ENCODE measurements at places on chromosomes 6 and 20. TPM values are rescaled to one million over a fixed set of nuclear protein-coding genes. Genes with fewer than 3 reads are reported as not detected.
A peak's percentile ranks its signal among the peaks of the same experiment; 100 is the strongest.

- H3K4me1 ChIP-seq = no peaks in the 10 kb centered on the region
- H3K27me3 ChIP-seq = no peaks in the 10 kb centered on the region
- H3K36me3 ChIP-seq = no peaks in the 10 kb centered on the region
- no peak overlapping the region for H3K27ac ChIP-seq
Measured at GRCh38 chr6:85405175-85405852, 44.6 kb upstream of the NT5E start.

DNA sequence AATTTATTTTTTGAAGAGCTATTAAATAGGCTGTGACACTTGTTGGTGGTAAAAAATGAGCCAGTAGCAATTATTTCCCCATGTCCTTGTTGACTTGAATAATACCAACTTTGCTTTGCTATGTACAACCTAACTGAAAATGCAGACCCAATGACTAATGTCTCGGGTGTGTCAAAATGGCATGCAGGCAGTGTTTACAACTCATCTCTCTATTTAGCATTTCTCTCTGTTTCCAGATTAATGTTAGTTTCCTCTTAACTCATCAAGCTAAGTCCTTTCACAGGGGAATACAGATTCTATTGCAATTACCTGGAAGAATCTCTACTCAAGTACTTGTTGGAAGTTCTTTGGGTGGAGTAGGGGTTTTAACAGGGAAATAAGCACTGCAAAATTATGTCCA is 504.4 kb downstream of the BCKDHB start:
- H3K36me3 ChIP-seq = no peaks in the 10 kb centered on the region
- H3K4me3 ChIP-seq = no peak overlapping the region
- H3K27ac ChIP-seq = no peak overlapping the region
- no peak for DNase-seq

DNA sequence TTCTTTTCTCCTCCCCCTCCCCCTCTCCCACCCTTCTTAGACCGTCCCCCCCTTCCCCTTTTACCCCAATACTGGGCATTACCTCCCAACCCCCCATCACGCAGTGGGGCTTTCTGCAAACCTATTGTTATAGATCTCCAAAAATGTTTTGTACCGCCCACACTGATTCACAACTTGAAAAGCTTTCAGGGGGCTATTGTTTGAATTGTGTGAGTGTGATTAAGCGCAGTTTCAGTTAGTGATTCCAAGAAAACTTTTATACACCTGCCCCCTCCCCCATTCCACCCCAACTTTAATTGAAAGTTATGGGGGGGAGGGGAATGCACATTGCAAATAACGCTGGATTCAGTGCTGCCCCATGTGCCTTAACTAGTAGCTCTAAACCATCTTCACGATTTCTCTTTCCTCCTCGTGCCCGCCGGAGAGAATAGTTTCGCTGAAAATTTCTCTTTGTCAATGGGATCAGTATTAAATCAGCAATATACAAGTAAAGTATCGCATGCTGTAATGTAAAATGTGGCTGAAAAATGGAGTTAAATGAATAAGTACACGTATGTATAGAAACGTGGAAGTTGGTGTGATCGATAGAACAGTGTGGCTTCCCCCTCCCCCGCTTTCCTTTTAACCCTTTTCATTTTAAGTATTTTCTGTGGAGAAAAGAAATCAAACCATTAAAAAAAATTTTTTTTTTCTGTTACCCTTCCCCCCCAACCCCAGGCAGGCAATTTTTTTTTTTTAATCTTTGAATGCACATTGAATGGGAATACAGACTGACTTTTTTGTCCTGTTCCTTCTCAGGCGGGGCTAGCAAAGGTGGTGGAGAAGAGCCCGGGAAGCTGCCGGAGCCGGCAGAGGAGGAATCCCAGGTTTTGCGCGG is 632 bp downstream of the LIN28B start:
- peak overlapping the region; percentile 49 for H3K27ac ChIP-seq
- no peak for DNase-seq
- no peaks in the 10 kb centered on the region for H3K4me1 ChIP-seq
- peaks cover 39% of the 10 kb centered on the region for H3K27me3 ChIP-seq
- no peak overlapping the region for H3K4me3 ChIP-seq

- no peaks in the 10 kb centered on the region for H3K4me1 ChIP-seq
- H3K27me3 ChIP-seq = no peaks in the 10 kb centered on the region
- H3K27ac ChIP-seq = no peak overlapping the region
- H3K36me3 ChIP-seq = no peaks in the 10 kb centered on the region
- no peak overlapping the region for H3K4me3 ChIP-seq
Measured at GRCh38 chr6:100035873-100036653, 42.0 kb upstream of the MCHR2 start.

DNA sequence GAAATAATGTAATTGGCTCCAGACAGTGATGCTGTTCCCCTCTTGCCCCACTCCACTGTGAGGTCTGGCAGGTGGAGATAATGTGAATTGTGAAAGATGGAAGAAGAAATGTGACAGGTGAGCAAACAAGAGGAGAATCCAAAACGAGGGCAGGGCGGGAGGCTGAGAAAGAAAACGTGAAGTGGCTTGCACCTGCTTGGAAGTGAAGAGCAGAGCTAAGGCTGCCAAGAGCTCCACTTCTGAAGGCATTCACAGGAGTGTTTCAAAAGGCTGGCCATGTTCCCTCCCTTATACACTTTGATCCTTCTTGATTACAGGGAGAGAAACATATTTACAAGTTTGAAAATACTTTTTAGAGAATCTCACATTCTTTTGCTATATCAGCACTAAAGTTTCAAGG is 359.4 kb downstream of the EPHA7 start:
- no peak for DNase-seq
- H3K36me3 ChIP-seq = no peaks in the 10 kb centered on the region
- H3K27me3 ChIP-seq = no peaks in the 10 kb centered on the region
- no peaks in the 10 kb centered on the region for H3K4me1 ChIP-seq

GRCh38 chr6:73532293-73532692 is 11.5 kb upstream of the EEF1A1 start:
- no peaks in the 10 kb centered on the region for H3K27me3 ChIP-seq
- no peaks in the 10 kb centered on the region for H3K4me1 ChIP-seq
- no peak for DNase-seq
- no peaks in the 10 kb centered on the region for H3K36me3 ChIP-seq
- no peak overlapping the region for H3K4me3 ChIP-seq
- no peak overlapping the region for H3K27ac ChIP-seq

GRCh38 chr20:20638878-20639277 is 73.6 kb downstream of the RALGAPA2 start:
- H3K4me3 ChIP-seq = no peak overlapping the region
- no peaks in the 10 kb centered on the region for H3K27me3 ChIP-seq
- DNase-seq = no peak
- no peaks in the 10 kb centered on the region for H3K4me1 ChIP-seq
- peaks cover 3% of the 10 kb centered on the region for H3K36me3 ChIP-seq

GRCh38 chr6:21507811-21508210 is 85.7 kb upstream of the SOX4 start:
- H3K27me3 ChIP-seq = no peaks in the 10 kb centered on the region
- H3K27ac ChIP-seq = no peak overlapping the region
- DNase-seq = no peak

- H3K27ac ChIP-seq = no peak overlapping the region
- no peak overlapping the region for H3K4me3 ChIP-seq
- no peaks in the 10 kb centered on the region for H3K4me1 ChIP-seq
- no peaks in the 10 kb centered on the region for H3K27me3 ChIP-seq
- no peaks in the 10 kb centered on the region for H3K36me3 ChIP-seq
Measured at GRCh38 chr6:43893073-43893472, 123.1 kb downstream of the VEGFA start.

DNA sequence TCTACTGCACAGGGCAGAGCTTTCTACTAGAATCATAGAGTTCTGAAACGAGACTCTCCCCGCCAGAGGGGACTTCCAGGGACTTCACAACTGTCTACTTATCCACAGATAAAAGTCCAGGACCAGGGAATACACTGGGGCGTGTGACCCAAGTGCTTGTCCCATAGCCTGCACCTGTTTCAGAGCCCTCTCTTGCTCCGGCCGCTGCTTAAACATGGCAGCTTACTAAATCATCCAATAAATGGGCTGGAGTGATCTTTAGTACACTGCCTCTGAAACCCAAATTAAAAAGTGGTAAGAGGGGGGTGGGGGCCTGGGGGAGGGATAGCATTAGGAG is 8.9 kb upstream of the RAB44 start:
- DNase-seq = no peak
- no peaks in the 10 kb centered on the region for H3K36me3 ChIP-seq
- peaks cover 8% of the 10 kb centered on the region for H3K4me1 ChIP-seq

DNA sequence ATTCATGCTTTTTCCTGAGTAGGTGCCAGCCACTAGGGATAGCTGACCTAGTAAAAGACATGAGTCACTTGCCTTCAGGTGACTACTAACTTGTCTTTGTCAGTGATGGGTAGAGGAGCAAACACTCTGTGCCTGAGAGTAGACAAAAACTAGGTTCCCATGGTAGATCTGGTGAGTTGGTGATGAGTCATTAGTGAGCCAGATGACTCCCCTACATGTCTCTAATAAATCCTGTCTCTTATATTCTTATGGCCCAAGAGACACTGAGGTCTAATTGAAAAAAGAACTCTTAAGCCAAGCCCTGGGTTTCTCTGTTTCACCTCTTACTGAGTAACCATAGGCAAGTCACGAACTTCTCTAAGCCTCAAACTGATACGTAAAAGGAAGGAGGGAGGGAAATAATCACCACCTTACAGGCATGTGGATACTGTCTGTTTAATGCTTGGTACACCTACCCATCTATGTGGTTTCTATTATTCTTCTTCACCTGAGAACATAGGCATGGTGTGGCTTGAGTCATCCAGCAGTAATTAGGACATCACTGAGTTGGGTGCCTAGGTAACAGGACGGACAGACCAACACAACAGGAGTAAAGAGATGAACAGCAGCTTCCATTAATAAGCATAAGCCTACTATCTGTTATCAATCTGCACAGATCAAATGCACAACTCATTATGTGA is 20.3 kb downstream of the TTPAL start:
- peaks cover 57% of the 10 kb centered on the region for H3K36me3 ChIP-seq
- H3K4me3 ChIP-seq = no peak overlapping the region
- H3K27me3 ChIP-seq = no peaks in the 10 kb centered on the region
- no peak overlapping the region for H3K27ac ChIP-seq
- peaks cover 8% of the 10 kb centered on the region for H3K4me1 ChIP-seq

GRCh38 chr6:155212616-155213380 is 51.0 kb upstream of the CLDN20 start:
- no peak overlapping the region for H3K27ac ChIP-seq
- no peak overlapping the region for H3K4me3 ChIP-seq
- H3K36me3 ChIP-seq = no peaks in the 10 kb centered on the region
- H3K27me3 ChIP-seq = no peaks in the 10 kb centered on the region

DNA sequence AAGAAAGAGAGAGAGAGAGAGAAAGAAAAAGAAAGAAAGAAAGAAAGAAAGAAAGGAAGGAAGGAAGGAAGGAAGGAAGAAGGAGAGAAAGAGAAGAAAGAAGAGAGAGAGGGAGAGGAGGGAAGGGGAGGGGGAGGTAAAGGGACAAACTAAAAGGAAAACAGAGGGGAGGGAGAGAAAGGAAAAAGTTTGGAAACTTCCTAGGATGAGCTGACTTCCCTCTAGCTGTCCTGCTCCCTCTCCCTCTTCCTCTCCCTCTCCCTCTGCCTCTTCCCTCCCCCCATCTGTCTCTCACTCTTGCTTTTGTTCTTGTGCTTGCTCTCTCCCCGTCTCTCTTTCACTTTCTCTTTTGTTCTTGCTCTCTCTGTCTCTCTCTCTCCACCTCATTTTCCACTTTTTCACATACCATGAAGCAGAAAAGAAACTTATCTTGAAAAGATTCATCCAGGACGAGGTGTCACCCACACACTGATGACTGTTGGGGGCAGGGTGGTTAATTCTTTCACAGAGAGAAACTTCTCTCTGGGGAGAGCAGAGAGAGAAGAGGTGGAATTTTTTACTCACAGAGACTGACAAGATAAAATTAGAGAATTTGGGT is 56.4 kb upstream of the DUSP22 start:
- no peaks in the 10 kb centered on the region for H3K27me3 ChIP-seq
- H3K36me3 ChIP-seq = no peaks in the 10 kb centered on the region
- peak overlapping the region; percentile 6 for H3K4me3 ChIP-seq
- H3K4me1 ChIP-seq = peaks cover 26% of the 10 kb centered on the region
- no peak overlapping the region for H3K27ac ChIP-seq

- no peaks in the 10 kb centered on the region for H3K4me1 ChIP-seq
- H3K27ac ChIP-seq = no peak overlapping the region
- H3K36me3 ChIP-seq = no peaks in the 10 kb centered on the region
- no peak overlapping the region for H3K4me3 ChIP-seq
- DNase-seq = no peak
- no peaks in the 10 kb centered on the region for H3K27me3 ChIP-seq
Measured at GRCh38 chr6:116008470-116009243, 52.0 kb downstream of the FRK start.

DNA sequence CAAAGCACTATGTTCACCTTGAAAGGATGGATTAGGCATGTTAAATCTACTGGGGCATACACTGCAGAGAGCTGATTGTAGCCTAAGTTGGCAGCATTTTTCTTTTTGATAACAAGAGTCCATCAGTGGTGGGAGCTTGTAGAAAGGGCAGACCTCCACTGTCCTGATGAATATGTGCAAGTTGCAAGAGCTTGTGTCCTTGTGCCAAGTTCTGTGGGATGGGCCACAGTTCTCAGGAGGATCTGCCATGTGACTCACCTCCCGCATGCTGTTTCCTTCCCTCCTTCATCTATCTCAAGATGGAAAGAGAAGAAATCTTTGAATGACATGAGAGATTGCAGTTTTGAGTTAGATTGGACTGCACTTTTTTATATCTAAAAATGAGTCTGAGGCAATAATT is 58.3 kb upstream of the GGTLC1 start:
- no peaks in the 10 kb centered on the region for H3K27me3 ChIP-seq
- H3K4me3 ChIP-seq = no peak overlapping the region

- peaks cover 20% of the 10 kb centered on the region for H3K27me3 ChIP-seq
- no peak overlapping the region for H3K27ac ChIP-seq
- no peak for DNase-seq
- no peaks in the 10 kb centered on the region for H3K36me3 ChIP-seq
- no peak overlapping the region for H3K4me3 ChIP-seq
Measured at GRCh38 chr20:38604873-38605303, 3.3 kb downstream of the ARHGAP40 start.

DNA sequence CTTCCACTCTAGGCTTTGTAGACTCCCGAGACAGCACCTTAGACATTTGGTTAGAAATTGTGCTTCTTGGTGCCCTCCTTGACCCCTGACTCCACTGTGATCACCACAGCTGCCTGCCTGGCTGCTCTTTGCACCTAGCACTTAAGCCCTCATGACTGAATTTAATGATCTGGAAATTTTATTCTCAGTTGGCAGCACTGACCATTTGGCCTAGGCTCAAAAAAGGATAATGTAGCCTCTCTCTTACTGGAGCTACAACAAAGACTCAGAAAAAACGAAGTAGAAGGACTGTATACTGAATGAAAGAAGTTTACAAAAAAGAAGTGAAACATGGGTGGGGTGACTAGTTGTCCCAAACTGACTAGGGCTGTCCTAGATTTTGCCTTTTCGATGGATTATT is 11.3 kb upstream of the ABRACL start:
- no peak for DNase-seq
- H3K4me1 ChIP-seq = no peaks in the 10 kb centered on the region
- no peaks in the 10 kb centered on the region for H3K27me3 ChIP-seq
- H3K36me3 ChIP-seq = no peaks in the 10 kb centered on the region
- H3K27ac ChIP-seq = no peak overlapping the region

Gene TGIF2
- total RNA-seq = 49.8 TPM

Gene MRPS26
- total RNA-seq = 89.8 TPM

Gene SCRT2
- total RNA-seq = not detected

Gene CTCFL
- total RNA-seq = not detected
